ENCODE measurements at places on chromosomes 16 and 17. TPM values are rescaled to one million over a fixed set of nuclear protein-coding genes. Genes with fewer than 3 reads are reported as not detected.

The CDRT15 gene
- total RNA-seq: not detected

The ABCA8 gene
- total RNA-seq: 45.5 TPM

The TBKBP1 gene
- 10.4 TPM for total RNA-seq

The TMEM238L gene
- total RNA-seq: not detected

The RDM1 gene
- total RNA-seq: 0.26 TPM

The NPIPA5 gene
- 1.1 TPM for total RNA-seq

The HID1 gene
- 8.7 TPM for total RNA-seq

All from pulmonary artery endothelial cell (primary cell).